NCI-H2081 treated with DMSO at 0.1 percent for 48 hours (cell line): ENCODE measurements at places on chromosomes 12 and 14.

DNA sequence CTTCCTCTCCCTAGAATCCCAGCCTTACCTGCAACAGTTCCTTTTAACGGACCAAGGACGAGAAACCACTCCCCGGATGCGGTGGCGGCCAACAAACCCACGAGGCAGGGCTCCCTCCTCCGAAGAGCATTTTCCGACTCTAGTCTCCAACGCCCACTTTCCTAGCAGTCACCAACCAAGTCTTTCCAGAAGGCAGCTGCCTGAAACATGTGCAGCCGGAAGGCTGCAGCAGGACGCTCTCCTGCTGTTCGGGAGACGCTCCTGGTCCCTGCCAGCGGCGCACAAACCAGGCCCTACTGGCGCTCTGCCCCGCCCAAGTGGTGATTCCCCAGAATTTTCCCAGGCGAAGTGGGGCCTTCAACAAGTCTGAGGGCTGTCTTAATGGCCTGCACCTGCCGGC is 21.1 kb upstream of the ADAM20 start:
- no peak for DNase-seq

- no peak for DNase-seq
Measured at GRCh38 chr14:63032076-63032475, 13.2 kb downstream of the KCNH5 start.

- DNase-seq, result peak; percentile 64
Measured at GRCh38 chr12:88111074-88111652, 30.7 kb downstream of the CEP290 start.

DNA sequence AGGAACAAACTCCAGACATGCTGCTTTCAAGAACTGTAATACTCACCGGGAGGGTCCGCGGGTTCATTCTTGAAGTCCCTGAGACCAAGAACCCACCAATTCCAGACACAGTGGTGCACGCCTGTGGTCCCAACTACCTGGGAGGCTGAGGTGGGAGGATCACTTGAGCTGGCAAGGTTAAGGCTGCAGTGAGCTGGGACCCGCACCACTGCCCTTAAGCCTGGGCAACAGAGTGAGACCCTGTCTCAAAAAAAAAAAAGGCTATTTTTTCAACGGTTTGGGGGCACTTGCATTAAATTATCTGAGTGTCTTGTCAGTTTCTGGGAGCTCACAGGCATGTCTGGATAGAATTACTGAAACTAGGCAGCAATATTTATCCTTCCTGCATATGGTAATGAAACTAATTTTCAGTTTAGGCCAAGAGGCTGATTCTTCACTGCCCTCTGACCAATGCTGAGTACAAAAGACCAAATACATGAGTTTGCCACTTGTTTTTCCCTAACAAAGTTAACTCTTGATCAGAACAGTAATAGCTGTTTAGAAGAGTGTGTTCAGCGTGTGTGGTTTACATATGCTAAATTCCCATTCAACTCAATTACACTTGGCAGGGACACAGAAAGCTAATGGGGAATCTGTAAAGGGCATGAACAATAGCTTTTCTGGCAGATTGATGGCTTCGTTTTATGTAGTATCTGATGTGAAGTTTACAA is 65.8 kb upstream of the RASSF3 start:
- peak; percentile 18 for DNase-seq

- no peak for DNase-seq
Measured at GRCh38 chr14:34038358-34039057, 87.6 kb upstream of the EGLN3 start.

GRCh38 chr12:98721204-98721702 is 76.2 kb downstream of the APAF1 start:
- no peak for DNase-seq

DNA sequence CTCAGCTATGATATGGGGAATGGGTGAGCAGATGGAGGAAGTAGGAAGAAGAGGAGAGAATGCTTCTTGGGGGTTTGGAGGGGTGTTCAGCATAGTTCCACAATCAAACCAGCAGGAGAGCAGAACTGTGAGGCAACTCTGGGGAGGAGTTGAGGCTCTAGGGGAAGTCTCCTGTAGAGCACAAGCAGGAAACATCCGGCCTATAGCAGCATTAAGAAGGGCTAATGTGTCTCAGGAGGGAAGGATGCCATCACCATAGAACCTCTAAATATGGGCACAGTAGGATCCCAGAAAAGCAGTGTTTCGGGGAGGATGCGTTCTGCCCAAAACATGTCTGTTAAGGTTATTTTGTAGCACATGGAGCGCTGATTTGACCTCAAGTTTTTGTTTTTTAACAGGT is 8.4 kb upstream of the SALL2 start:
- no peak for DNase-seq

GRCh38 chr12:119207063-119207560 is 28.4 kb downstream of the HSPB8 start:
- DNase-seq, result no peak

DNA sequence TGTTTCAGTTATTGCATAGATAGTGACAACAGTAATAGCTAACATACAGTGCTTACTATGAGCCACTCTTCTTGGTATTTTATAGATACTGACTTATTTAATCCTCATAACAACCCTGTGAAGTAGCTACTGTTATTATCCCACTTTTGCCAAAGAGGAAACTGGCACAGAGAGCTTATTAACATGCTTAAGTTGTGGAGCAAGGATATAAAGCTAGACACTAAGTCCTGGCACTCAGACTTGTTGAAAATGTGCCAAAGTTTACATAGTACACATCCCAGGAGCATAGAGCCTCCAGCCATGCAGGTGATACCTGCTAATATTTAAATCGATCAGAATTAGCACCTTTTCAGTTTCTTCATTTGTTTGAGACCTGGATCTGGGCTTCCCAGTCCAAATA is 41.8 kb downstream of the VEZT start:
- DNase-seq, result no peak

GRCh38 chr12:96471368-96472050 is 17.9 kb upstream of the CFAP54 start:
- no peak for DNase-seq

DNA sequence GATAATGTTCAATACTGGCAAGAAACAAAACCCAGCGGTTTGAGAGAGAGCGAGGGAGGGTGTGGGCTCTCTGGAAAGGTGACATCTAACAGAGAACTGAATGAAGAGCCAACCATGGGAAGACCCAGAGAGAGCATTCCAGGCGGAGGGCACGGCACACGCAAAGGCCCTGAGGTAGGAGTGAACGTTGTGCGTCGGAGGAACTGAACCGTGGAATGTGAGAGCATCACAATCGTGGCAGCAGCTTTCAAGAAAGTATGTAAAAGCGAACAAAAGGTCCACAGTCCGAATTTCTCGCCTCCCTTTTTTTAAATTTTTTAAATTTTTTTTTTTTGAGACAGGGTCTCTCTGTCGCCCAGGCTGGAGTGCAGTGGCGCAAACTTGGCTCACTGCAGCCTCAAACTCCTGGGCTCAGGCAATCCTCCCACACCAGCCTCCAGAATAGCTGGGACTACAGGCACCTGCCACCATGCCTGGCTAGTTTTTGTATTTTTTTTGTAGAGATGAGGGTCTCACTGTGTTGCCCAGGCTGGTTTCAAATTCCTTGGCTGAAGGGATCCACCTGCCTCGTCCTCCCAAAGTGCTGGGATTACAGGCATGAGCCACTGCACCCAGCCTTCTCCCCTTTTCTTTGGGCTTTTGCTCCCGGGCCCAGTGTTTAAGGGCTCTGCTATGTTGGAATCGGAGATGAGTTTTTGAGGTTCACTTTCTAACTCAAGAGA is 15.3 kb upstream of the SCARB1 start:
- DNase-seq, result no peak

GRCh38 chr14:59330455-59330854 is 134.7 kb downstream of the GPR135 start:
- no peak for DNase-seq

- DNase-seq, result no peak
Measured at GRCh38 chr14:76782115-76782884, 21.0 kb downstream of the VASH1 start.

GRCh38 chr12:32115404-32116104 is 8.9 kb downstream of the BICD1 start:
- no peak for DNase-seq

GRCh38 chr12:42396473-42397259 is 70.7 kb downstream of the PPHLN1 start:
- no peak for DNase-seq

GRCh38 chr14:81164167-81164774 is 56.5 kb downstream of the GTF2A1 start:
- peak; percentile 38 for DNase-seq

GRCh38 chr12:31562594-31563328 is 28.2 kb downstream of the DENND5B start:
- no peak for DNase-seq

DNA sequence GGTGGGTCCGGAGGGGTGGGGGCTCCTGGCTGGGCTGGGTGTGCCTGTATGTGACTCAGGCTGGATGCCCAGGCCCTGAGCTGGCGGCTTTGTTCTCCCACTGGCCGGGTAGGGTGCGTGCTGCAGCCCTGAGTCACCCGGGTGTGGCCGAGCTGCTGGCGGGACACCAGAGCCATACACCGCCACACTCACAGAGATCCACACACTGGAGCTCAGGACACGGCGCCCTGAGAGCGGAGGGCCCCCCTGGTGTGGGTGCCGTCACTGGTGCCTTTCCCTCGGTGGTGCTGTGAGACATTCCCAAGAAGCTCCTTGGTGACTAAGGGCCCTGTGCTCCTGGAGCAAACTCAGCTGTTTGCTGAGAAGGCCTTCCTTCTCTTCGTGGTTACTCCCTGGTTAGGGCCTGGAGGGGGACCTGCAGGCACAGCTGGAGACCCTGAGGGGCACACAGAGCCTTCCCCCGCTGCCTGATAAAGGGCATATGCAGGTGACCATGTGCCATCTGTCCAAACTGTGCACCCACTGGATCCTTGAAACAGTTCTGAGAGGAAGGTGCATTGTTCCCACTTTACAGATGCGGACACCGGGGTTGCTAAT is 44.3 kb downstream of the KRT80 start:
- DNase-seq, result no peak

GRCh38 chr12:64452559-64453329 is 824 bp downstream of the TBK1 start:
- DNase-seq, result no peak

DNA sequence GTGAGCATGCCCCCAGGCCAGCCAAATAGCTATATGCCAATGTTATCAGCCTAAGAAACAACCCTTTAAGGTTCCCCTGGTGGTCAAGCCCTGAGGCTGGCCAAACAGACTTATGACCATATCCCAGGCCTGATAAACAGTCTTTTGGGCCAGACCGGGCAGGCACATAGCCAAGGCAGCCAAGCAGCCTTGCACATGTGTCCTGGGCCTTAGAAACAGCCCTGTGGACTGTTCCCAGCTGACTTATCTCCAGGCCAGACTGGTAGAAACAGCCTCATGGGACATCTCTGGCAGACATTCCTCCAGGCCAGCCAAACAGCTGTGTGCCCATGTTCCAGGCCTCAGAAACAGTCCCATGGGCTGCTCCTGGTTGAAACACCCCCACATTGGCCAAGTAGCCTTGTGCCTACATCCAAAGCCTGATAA is 295.0 kb upstream of the MGAT4C start:
- DNase-seq, result no peak

DNA sequence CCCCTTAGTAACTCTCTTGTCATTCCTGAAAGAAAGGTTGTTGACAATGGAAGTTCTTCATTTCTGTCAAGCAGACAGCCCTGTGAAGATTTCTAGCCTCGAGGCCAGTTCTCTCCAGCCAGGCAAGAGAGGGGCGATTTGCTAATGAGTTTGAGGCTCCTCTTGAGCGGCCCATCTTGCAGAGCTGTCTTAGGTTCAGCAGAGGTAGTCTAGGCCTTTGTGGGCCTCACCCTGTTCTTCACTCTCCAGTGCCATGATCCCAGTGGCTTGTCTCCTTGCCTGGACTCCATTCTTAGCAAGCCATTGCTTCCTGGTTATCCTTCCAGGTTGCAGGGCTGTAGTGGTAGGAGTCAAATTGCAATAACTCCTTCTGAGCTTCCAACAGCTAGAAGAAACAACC is 9.7 kb downstream of the TPH2 start:
- no peak for DNase-seq

DNA sequence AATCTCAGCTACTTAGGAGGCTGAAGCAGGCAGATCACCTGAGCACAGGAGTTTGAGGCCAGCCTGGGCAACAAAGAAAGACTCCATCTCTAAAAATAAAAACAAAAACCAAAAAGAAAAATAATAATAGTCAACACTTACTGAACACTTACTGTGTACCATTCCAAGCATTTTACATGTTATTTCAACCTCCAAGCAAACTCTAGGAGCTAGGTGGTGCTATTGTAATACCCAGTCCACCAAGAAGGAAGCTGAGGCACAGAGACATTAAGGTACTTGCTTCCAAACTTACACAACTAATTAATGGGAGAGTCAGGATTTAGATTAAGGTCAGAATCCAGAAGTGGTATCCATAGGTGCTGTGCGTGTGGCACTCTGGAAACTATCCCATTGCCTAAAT is 13.7 kb upstream of the OR6J1 start:
- DNase-seq, result no peak

GRCh38 chr14:21509432-21510143 is 1.6 kb downstream of the METTL3 start:
- DNase-seq, result no peak
